IPS DF 19.7 (cell line): ENCODE measurements at places on chromosomes 1 and 21.

- no peak for DNase-seq
These were observed 52.5 kb downstream of the ERI3 start for GRCh38 chr1:44302541-44302940.

- DNase-seq = no peak
These were observed 22.4 kb upstream of the CCDC27 start for GRCh38 chr1:3729594-3730542.

GRCh38 chr1:170410401-170411166, 121.4 kb upstream of the GORAB start:
- no peak for DNase-seq

DNA sequence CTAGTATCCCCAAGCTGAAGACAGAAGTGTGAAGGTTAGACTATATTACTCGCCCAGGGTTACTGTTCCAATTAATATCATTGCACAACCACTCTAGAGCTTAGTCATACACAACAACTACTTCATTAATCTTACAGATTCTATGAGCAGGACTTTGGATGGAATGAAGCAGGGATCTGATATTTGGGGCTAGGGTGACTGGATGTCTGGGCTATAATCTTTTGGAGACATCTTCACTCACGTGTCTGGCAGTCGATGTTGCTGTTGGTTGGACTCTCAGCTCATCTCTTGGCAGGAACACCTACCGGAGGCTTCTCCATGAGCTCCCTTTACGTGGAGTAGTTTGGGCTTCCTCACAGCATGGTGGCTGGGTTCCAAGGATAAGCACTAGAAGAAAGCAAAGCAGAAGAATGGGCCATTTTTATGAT, 519.2 kb upstream of the B3GALT2 start:
- DNase-seq = no peak

GRCh38 chr1:79695138-79695537, 688.6 kb upstream of the ADGRL4 start:
- no peak for DNase-seq
